ENCODE measurements at places on chromosomes 5 and 9. TPM values are rescaled to one million over a fixed set of nuclear protein-coding genes. Genes with fewer than 3 reads are reported as not detected.
A peak's percentile ranks its signal among the peaks of the same experiment; 100 is the strongest.

GRCh38 chr5:119078861-119079260 lies 8.0 kb downstream of the DMXL1 start:
- DNase-seq = peak; percentile 38

DNA sequence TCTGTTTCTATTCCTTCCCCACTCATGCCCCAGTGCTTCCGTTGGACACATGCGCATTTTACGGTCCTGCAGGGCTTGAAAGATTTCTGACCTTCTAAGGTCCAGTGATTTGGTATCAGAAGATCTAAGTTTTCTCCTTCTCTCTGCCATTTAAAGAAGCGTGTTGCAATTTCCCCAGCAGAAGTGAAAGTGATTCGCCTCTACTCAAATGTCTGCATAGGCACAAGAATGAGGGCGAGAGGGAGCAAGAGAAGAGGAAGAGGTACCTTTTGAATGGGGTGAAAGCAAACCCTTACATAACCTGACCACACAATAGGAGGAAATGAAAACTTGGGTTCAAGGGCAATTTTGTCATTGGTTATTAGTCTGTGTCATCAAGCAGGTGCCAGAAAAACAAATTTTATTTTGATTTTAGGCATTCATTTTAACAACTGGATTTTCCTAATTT lies 31.7 kb upstream of the NR3C1 start:
- peak; percentile 30 for DNase-seq

DNA sequence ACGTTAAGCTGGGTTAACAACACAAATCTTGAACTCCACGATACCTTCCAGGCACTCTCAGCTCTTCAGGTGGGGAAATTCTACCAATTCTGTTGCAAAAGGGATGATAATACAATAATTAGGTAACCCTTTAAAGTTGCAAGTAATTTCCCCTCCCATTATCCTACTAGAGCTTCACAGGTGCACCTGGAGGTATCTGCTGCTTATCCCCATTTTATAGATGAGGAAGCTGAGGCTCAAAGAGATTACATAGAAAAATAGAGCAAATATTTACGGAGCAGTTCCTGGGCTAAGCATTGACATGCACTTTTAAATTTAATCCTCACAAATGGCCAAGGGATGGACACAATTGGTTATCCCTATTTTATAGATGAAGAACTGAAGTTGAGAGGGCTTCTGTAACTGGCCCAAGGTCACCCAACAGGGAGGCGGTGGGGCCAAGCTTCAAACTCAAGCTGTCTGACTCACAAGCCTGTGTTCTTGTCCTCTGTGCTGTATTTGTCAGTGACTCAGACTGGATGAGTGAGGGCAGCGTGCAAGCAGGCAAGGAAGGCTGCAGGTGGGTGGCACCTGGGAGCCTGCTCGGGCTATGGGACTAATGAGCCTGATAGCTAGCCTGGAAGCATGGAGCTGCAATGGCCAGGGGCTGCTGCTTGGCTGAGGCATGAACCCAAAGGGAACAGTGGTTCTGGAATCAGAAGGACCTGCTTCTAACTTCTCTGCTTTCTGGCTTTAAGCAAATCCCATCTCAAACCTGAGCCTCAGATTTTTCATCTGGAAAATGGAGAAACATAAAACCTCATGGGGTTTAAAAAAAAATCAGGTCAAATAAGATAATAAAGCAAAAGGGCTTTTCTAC lies 105.5 kb downstream of the PDE6A start:
- peak; percentile 78 for DNase-seq

- peak; percentile 16 for DNase-seq
These were observed 242.5 kb upstream of the RIOK2 start for GRCh38 chr5:97425511-97425910.

DNA sequence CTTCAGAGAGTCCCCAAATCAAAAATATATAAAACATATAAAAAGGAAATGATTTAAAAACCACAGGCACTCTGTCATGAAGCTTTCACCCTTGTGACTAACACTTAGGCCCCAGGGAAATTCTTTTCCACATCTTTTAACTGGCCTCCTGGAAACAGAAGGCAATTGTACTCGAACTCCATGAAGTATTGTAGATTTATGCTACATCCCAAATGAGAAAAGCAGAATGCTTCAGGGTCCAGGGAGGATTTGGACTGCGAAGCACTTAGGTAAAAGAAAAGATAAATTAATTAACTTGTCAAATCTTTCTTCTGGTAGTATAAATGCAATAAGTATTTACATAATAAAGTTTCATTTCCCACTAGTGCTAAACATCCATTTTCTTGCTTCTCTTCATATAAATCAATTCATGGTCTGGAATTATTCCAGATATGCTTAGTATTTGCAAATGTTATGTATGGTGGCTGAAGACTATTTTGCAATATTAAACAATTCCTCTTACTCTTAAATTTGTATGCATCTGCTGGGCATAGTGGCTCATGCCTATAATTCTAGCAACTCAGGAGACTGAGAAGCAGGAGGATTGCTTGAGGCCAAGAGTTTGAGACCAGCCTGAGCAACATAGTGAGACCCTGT lies 64.9 kb upstream of the ELL2 start:
- peak; percentile 78 for DNase-seq

GRCh38 chr5:34570721-34571676 lies 85.1 kb upstream of the RAI14 start:
- DNase-seq = peak; percentile 87

- no peak for DNase-seq
These were observed 57.3 kb upstream of the WWC1 start for GRCh38 chr5:168234133-168234532.

GARIN3 gene
- total RNA-seq = not detected

SPATA6L gene
- 0.28 TPM for total RNA-seq

FGD3 gene
- not detected for total RNA-seq

MAP3K1 gene
- 18.8 TPM for total RNA-seq

NOXA1 gene
- total RNA-seq = not detected

Measured in IMR-90 (cell line).